ENCODE measurements at places on chromosomes 2 and 18. TPM values are rescaled to one million over a fixed set of nuclear protein-coding genes. Genes with fewer than 3 reads are reported as not detected.

SH3RF3 gene
- total RNA-seq, result 3.5 TPM

COPS8 gene
- 108 TPM for total RNA-seq

CEBPZOS gene
- total RNA-seq, result 23.5 TPM

DSG4 gene
- total RNA-seq, result not detected

PTPN4 gene
- 78.5 TPM for total RNA-seq

MYOM1 gene
- total RNA-seq, result 3.7 TPM

NOSTRIN gene
- total RNA-seq, result 8.7 TPM

PRADC1 gene
- total RNA-seq, result 6.4 TPM

CACNB4 gene
- 75.6 TPM for total RNA-seq

CHRND gene
- total RNA-seq, result 0.18 TPM

ACTR1B gene
- 28.6 TPM for total RNA-seq

PJVK gene
- 3.3 TPM for total RNA-seq

KIAA2012 gene
- total RNA-seq, result 1.00 TPM

IL1R1 gene
- total RNA-seq, result 1.5 TPM

FRZB gene
- 10.2 TPM for total RNA-seq

IER3IP1 gene
- 20.2 TPM for total RNA-seq

SLC38A11 gene
- total RNA-seq, result 4.4 TPM

DSC3 gene
- total RNA-seq, result 0.36 TPM

GRHL1 gene
- 17.2 TPM for total RNA-seq

RESP18 gene
- 1.1 TPM for total RNA-seq

TMEM200C gene
- 11.7 TPM for total RNA-seq

Measured in cerebellum (tissue), 4 donors.